ENCODE measurements at places on chromosomes 11 and 22.
A peak's percentile ranks its signal among the peaks of the same experiment; 100 is the strongest.

DNA sequence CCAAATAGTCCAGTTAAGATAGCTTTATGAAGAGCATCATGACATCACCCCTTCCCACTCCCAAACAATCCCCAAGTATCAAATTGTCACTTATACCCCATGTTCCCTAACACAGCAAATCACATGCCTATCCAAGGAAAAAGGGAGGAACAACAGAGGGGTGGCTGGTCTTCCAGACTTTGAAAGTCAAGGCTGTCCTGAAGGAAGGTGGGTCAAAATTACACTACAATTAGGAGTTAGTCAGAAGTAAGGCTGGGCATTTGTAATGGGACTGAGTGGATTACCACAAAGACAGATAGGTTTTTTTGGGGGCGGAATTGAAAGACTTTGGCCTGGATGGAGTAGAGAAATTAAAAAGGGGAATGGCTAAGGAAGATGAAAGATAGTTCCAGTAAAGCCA, 5.9 kb downstream of the PRAME start:
- DNase-seq, result no peak

DNA sequence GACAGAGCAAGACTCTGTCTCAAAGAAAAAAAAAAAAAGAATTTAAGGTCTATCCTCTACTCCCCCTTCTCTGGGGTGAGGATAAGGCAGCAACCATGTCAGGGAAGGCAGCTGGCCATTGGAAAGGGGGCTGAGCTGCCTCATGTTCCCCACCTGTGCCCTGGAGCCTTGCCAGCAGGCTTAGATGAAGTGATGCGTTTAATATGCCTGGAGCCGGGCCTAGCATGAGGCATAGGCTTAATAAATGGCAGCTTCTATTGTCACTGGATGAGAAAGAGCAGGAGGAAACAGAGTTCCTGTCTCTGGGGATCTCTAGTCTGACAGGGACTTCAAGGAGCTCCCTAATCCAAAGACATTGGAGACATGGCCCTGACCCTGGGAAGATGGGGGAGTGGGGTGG, 3.2 kb upstream of the KCNE3 start:
- no peak for DNase-seq

DNA sequence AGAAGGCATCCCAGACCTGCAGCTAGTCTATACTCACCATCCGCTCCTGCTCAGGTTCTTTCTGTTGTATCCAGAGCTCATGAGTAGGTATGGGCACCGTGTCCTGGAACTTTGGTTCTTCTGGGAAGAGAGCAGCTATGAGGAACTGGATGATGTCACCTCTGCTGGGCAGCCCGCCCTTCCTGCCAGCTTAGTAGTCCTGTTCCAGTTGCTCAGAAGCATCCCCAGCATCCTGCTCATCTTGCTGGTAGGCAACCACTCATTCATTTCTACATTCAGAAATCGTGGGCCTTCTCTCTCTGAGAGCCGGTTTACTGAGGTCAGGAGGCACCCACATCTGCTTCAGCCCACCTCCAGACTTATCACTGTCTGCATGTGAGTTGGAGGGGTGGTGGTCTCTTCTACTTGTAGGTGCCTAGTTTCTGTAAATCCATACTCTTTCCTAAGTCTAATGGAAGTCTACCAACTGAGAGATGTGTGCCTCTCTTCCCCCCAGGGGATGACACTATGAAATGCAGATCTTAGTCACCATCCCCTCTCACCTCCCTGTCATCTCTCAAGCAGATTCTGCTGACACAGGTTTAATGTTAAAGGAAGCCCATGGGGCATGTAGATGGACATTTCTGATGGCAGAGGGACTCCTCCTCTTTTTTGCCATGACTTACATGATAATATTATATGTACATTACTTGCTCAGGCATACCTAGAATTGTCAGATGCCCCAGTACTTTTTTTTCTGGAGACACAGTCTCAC, 29.6 kb upstream of the CCDC134 start:
- DNase-seq, result peak; percentile 44

DNA sequence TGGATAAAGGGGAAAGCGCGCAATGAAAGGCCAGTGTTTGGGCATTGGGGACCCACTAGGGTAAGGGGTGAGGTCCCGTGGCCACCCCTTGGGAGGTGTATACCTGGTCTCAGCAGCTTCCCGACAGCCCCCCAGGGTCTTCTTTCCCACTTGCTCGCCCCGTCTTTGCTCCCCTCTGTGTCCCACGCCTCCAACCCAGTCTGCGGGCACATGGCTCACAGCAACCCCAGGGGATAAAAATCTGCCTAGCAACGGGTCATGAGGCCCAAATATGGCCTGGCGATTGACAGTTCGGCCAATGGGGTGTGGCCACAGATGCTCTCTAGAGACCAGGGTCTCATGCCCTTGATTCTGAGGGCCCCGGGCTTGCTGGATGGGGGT, 41.6 kb downstream of the AHNAK start:
- no peak for DNase-seq

GRCh38 chr22:18906896-18907295, 776 bp downstream of the DGCR6 start:
- DNase-seq, result no peak

DNA sequence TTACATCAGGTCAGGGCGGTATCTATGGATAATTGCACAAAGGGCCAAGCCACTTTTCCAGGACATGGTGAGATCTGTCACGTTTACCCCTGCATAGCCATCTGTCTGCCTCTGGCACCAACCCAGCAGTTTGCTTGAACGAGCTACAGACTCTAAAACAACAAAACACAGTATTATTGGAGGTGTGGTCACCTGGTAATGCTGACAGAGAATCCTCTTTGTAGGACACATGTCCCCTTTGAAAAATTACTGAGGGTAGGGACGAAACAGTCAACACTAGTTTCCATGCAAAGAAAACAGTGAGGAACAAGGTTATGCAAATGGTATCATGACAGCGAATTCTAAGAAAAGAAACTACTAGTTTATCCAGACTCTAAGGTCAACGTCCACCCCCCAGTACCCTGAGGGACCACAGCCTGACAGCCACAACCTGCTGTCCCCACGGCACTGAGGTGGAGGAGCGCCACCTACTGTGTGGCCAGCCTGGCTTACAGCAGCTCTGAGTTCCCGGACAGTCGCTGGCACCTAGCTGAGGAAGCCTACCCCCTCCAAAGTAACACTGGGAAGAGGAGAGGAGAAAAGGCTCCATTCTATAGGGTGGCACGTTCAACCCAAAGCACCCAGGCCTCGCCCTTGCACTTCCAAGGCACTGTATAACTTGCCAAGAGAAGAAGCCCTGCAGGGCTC, 117.4 kb upstream of the BID start:
- no peak for DNase-seq

GRCh38 chr11:113896156-113896879, 8.3 kb upstream of the HTR3B start:
- peak; percentile 27 for DNase-seq

DNA sequence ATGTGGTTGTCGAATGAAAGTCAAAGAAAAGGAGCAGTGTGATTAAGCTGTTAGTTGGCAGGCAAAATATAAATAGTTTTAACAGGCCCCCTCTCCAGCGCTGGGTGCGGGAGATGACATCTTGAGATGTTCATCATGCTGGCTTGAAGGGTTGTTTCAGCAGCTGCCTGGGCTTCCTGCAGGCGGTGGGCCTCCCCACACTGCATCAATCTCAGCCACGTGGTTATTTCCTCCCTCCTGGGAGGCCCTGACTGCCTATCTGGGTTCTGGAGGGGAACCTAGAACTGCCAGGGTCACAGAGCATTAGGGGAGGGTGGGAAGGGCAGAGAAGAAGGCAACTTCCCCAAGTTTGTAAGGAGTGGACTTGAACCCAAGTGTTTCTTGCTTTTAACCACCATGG, 173.3 kb upstream of the SYT13 start:
- no peak for DNase-seq

GRCh38 chr11:68584097-68584496, 100.2 kb upstream of the GAL start:
- peak; percentile 41 for DNase-seq

DNA sequence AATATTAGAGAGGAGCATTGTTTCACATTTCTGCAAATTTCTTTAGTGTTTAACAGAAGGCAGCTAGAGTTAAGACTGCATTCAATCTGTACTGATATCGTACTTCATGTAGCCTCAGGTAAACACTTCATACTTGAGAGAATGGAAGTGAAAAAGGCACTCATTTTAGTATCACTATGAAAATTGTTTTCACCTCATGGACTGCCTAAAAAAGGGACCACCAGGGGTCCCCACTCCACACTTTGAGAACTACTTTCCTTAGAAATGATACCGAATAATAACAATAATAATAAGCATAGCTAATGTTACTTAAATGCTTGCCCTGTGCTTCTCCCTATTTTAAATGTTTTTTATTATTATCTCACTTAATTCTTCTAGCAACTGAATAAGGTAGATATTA, 95.1 kb downstream of the BLID start:
- no peak for DNase-seq

- no peak for DNase-seq
These were observed 17.5 kb upstream of the TMEM184B start for GRCh38 chr22:38290347-38290746.

GRCh38 chr11:107778839-107779517, 67.1 kb upstream of the SLN start:
- no peak for DNase-seq

- no peak for DNase-seq
These were observed 62.1 kb downstream of the FAT3 start for GRCh38 chr11:92286709-92287108.

- no peak for DNase-seq
These were observed 720 bp upstream of the MED17 start for GRCh38 chr11:93783362-93783761.

DNA sequence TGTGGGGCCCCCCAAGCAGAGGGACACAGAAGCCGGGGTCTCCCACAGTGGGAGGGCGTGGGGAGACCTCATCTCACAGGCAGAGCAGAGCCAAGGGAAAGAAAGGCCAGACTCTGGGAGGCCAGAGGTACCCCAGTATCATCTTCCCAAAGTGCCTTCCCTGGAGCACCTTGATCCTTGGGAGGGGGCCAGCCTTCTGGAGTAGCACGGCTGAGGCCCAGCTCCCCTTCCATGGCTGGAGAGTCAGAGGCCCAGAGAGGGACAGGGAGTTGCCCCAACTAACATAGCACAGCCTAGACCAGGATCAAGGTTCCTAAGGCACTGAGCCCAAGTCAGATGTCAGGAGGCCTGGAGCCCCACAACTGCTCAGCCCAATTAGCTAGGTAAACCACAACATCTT, 50.6 kb downstream of the ELFN2 start:
- DNase-seq, result no peak

DNA sequence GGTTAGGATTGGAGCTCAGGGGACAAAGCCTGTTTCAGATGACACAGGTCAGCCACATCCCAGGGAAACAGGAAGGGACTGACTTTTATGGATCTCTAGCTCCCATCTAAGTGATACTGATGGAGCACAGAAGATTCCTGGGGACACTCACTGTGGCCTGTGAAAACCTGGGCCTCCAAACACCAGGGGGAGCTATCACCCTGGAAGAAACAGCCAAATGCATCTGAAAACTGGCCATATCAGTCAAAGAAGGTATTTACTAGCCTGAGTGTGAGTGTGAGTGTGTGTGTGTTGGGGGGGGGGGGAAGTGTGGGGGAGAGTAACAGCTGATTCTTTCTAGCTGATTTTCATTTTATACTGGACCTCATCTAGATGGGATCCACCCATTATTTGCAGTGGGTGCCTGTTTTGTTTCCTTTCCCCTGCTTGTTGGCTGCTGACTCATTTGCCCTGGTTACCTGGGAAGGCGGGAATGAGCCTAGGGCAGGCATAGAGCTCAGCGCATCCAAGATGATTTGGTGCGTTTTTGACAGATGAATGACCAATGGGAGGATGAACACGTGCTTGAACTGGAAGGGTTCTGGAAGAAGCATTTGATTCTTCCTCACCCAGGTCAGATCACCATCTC, 284.0 kb downstream of the KIRREL3 start:
- DNase-seq, result peak; percentile 45

GRCh38 chr22:22157348-22157725, 87.2 kb upstream of the VPREB1 start:
- DNase-seq, result no peak

- no peak for DNase-seq
These were observed 70.7 kb downstream of the ARFGAP2 start for GRCh38 chr11:47105974-47106373.

DNA sequence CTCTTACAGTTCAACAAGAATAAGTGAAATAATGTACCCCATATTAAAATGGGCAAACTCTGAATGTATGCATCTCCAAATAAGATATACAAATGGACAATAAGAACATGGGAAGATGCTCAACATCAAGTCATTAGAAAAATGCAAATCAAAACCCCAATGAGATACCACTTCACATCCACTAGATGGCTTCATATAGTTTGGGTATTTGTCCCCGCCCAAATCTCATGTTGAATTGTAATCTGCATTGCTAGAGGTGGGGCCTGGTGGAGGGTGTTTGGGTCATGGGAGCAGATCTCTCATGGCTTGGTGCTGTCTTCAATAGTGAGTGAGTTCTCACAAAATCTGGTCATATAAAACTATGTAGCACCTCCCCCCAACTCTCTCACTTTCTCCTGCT, 5.7 kb downstream of the MPZL2 start:
- DNase-seq, result peak; percentile 30

DNA sequence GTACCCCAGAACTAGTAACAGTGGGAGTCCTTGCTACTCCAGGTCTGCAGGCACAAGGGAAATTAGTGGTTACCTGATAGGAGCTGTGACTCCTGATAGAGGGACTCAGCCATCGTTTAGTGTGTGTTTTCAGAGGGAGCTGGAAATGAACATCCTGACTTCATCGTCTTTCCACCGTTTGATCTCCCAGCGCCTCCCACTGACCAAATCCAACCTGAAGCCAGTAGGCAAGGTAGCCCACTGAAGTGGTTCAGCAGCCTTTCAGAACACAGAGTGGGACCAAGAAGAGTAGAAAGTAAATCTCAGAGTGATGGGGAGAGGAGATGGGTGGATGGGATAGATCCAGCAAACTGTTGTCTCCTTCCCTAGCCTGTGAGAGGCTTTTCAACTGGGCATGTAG, 385.9 kb downstream of the INSC start:
- no peak for DNase-seq

DNA sequence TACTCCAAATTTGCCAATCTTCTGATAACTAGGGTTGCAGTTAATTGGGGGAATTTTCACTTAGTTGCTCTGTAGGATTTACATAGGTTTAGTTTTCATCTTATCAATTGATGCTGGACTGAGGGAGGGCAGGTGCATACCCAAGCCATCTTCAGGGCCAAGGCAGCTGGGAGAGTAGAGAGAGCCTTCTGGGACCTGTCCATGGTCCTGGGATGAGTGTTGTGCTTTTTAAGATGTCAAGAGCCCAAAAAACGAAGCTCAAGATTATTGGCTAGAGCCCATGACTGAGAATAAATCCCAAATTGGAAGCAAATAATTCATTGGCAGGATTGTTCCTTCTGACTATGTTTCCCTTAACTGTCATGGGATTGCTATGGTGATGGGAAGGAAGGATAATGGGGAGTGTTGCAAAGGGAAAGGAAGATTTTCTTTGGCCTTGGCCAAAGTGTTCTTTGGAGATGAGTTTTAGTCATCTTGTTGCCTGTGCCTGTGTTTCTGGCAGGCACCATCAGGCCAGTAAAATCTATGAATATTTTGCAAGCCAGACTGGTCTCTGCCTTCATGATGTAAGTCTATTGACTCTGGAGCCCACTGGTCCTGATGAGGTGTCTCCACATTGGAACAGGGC, 4.5 kb downstream of the SLC22A6 start:
- no peak for DNase-seq

Data from activated CD4-positive, alpha-beta T cell treated with anti-CD3 and anti-CD28 coated beads, Interleukin-2, Interleukin-4, amounts not matched to agents 100 ng/mL and 50 ng/mL, durations not matched to agents 16 hours and 8 hours (primary cell).